ENCODE measurements at places on chromosomes 12 and 14.

DNA sequence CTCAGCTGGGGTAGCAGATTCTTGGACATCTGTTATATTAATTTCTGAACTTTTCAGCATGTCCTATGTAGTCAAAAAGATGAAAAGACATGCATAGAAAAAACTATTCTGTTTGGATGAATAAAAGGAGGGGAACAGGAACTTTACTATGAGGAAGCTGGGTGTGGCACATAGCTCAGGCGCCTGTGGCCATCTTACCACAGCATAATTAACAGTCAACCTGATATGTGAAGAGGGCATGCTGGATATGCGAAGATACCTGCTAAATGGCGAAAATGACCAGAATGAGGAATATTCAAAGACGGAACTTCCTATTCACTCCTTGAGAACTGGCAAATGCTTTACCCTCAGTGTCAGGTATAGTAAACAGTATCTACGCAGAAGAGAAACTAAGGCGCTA lies 18.4 kb downstream of the SETD3 start:
- DNase-seq = no peak

GRCh38 chr14:60381909-60382308 lies 104.0 kb downstream of the C14orf39 start:
- no peak for DNase-seq

GRCh38 chr12:53992377-53992889 lies 7.5 kb downstream of the HOXC10 start:
- no peak for DNase-seq

- no peak for DNase-seq
Observed at GRCh38 chr14:52091928-52092327, 23.1 kb upstream of the NID2 start.

DNA sequence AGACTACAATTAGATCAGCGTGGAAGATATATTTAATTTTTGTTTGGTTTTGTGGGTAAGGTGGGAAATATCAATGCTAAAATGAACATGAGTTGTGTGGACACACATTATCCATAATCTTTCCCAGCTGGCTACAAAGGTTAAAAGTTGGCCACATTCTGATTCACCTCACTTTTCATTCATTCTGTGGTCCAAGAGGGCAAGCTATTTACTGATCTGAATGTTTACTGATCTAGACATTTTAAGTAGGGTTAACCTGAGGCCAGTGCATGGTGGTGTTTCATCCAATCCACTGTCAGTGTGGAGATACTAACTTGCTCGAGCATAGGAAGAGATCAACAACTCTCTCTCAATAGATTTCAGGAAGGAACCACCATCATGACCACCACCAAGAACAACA lies 71.6 kb downstream of the DCAF5 start:
- no peak for DNase-seq

GRCh38 chr12:26158078-26158764 lies 33.4 kb upstream of the BHLHE41 start:
- no peak for DNase-seq

GRCh38 chr12:56266693-56267442 lies at the start of gene COQ10A:
Gene COQ10A (plus strand): TSS chr12:56266942. CDS start chr12:56267119, 177 bp downstream.
- DNase-seq = peak; percentile 71

- DNase-seq = no peak
Observed at GRCh38 chr12:116319898-116320621, 42.6 kb upstream of the MED13L start.

DNA sequence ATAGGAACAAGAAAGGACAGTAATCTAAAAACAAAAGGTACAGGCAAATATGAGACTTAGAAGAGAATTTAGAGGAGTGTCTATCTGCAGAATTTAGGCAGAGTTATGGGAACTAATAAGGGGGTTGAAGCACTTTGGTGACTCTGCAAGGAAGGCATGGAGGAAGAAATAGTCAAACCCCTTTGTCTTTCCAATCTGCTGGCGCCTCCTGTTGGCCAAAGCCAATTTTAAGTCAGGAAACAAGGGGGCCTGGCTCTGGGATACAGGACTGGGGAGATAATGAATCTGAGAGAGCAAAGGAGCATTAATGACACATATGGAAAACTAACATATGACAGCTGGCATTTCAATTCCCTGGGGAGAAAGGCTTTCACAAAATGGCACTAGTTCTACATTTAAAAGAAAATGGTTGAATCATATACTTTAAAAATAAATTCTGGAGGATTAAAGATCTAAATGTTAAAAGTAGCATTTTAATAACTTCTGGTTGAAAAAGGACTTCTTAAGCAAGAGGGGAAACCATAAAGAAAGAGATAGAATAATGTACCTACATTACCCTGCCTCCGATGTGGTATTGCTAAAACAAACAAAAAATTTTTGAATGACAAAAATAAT lies 48.5 kb upstream of the CSRP2 start:
- DNase-seq = no peak

GRCh38 chr12:104873374-104873773 lies 84.7 kb downstream of the SLC41A2 start:
- DNase-seq = no peak

GRCh38 chr12:111406474-111407376 lies 1.0 kb downstream of the SH2B3 start:
- no peak for DNase-seq

DNA sequence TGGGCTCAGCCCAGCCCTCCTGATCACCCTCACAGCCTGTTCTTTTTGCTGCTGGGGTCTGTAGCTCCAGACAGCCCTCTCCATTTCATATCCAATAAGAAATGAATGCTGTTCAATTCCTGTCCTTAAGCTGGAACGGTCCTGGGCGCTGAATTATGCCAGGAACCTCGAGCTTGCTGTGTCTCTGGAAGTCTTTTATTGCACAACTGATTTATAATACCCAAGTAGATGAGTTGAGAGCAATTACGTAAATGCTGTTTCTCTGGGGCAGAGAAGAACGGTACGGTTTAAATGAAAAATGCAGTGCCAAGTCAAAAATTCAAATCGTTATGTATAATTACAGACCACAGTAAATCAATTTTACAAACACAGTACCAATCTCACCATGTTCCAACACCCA lies 161.0 kb downstream of the SAMD4A start:
- DNase-seq = no peak

DNA sequence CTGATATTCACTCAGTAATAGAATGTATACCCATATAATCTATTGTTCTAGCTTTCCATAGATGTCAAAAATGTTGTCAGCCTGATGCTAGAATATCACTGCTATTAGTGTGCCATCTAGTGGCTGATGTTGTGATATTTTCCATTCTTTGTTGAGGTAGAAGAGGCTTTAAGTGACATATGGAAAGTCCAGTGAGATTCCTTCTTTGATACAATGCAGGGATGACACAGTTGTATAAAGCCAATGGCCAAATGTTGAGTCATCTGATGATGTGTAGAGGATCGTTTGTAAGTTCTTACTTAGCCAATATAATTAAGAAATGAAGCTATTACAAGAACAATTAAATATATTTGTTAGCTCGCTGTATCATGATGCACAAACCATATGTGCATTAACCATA lies 58.1 kb upstream of the PCED1B start:
- peak; percentile 23 for DNase-seq
